Activated naive CD8-positive, alpha-beta T cell treated with anti-CD3 and anti-CD28 coated beads, Interleukin-2, amount 50 U/mL, for 16 hours (primary cell): ENCODE measurements at places on chromosomes 16 and 17.

- no peak for DNase-seq
These were observed 102.8 kb downstream of the GSG1L start for GRCh38 chr16:27960619-27961295.

GRCh38 chr17:28004344-28004743, 38.1 kb upstream of the NLK start:
- no peak for DNase-seq

DNA sequence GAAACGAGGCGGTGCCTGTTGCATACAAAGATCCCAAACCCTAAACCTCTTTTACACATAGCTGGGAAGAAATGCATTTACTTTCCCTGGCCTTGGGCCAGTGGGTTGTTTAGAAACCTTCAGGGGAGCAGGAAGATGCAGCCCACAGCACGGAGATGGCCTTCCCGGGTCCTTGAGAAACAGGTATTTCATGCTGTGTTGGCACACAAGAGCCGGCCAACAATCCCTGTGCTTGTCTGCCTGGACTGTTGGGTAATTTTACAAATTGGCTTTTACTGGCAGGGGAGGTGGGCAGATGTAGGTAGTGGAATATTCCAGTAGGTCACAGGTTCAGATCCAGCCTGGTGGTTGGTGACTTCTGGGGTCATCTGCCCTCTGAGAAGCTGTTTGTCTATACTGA, 148.0 kb downstream of the FOXL1 start:
- DNase-seq, result no peak

DNA sequence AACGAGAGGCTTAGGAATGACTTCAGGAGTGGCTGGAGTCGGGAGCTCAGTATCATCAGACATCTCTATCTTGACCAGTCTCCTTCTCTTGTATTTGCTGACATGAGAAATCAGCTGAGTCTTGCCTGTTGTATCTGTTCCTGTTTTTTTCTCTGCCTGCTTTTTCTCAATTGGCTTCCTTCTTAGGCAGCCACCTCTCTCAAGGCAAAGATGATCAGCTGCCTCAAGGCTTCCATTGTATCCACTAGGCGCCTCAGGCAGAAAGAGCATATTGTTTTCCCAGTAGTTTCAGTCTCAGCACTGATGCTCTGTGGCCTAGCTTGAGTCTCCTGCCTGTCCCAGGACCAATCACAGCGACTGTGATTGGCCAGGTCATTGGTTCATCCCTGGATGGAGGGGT, 306.2 kb downstream of the CPPED1 start:
- DNase-seq, result no peak

DNA sequence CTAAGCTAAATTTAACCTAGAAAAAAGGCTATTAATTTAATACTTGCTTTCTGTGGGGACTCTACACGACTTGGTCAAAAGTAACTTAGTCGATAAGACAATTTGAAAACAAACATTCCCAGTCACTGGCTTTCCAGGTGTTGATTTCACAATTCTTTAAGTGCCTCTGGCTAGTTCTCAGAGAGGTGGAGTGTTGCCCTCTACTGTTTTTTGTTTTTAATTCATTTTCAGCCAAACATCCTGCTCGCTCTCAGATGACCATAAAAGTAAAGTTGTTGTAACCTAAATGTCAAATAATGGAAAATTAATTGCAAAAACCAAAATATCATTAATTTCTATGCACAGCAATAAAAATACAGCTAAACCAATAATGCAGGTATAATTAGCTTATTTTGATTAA, 107.1 kb downstream of the MYO1D start:
- no peak for DNase-seq

DNA sequence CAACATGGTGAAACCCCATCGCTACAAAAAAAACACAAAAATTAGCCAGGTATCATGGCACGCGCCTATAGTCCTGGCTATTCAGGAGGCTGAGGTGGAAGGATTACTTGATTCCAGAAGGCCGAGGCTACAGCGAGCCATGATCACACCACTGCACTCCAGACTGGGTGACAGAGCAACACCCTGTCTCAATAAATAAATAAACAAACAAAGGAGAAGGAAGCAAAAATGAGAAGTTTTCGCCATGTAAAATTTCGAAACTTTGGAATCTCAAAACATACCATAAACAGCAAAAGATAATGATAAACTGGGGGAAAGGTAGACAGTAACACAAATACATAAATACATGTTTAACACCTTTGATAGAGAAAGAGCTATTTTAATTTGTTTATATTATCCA, 130.9 kb downstream of the ZFHX3 start:
- DNase-seq, result no peak

DNA sequence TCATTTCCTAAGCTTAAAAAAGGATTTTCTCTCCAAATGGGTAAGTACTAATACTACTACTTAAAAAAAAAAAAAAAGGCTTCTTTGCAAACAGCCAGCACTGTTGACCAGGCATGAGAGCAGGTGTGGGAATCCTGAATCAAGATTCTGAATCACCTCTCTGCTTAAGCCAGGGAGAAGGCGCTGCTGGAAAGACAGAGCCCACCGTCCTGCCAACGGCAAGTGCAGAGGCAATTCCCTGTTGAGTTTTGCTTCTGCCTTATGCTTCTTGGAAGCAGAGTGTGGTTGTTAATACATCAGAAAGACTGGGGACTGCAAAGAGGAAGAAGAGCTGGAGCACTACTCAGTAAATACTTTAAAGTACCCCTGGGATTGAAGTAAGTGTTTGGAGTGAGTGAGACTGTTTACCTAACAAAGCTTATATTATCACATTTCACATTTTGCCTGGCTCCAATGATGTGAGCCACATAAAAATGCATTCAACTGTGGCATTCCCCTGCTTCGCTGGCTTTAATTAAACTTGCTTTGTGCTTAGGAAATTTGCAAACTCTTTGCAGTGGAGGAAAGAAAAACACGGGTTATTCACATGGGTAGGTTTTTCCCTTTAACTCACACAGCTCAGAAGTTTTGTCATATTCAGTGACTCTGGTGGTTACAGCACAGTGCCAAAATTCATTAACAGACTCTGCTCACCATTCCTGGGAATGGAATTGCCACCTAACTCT, 86.0 kb upstream of the KIF2B start:
- no peak for DNase-seq

GRCh38 chr17:42992872-42993271, 5.3 kb upstream of the RPL27 start:
- no peak for DNase-seq

- DNase-seq, result no peak
These were observed 77.9 kb upstream of the SDK2 start for GRCh38 chr17:73722165-73722564.

GRCh38 chr16:84486551-84487235, 17.8 kb downstream of the MEAK7 start:
- DNase-seq, result no peak

DNA sequence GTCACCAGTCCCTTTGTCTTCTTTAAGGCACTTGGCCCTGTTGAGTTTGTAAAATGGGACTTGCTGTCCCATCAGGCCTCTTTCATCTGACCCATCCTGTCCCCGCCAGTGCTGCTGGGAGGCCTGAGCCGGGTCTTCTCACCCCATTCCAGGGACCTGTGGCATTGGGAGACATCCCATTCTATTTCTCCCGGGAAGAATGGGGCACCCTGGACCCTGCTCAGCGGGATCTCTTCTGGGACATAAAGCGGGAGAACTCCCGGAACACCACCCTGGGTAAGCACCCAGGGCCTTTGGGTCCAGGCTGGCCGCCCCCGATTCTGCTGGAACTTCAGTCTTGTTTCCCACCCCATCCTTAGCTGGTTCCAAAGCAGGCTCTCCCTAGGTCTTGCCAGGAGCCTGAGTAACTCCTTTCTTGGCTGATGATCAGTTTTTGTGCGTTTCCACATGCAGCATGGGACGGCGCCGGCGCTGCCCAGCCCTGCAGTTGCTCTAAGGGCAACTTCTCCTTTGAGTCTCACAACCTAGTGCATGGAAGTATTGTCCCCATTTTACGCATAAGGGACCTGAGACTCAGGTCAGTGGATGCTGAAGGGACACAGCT, 4.1 kb downstream of the ZNF213 start:
- DNase-seq, result no peak

DNA sequence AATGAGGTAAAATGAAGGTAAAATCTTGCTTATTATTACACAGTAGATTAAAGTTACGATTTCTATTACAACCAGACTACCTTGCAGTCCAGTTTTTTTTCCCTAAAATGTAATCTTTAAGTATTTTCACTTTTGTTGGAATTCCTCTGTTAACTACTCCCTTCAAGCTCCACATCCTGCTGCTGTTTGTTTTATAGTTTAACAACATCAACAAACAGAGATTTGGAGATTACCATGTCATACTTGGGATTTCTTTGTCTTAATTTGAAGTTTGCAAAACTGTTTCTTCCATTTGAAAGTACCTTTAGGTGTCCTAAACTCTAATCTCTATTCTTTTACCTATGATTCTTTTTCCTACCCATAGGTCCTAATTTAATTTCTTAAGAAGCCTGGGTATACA, 83.3 kb downstream of the ABHD15 start:
- no peak for DNase-seq

- peak; percentile 35 for DNase-seq
These were observed 7.0 kb upstream of the C1QTNF8 start for GRCh38 chr16:1102921-1103635.

GRCh38 chr17:9729735-9730420, 61.5 kb downstream of the DHRS7C start:
- DNase-seq, result no peak

DNA sequence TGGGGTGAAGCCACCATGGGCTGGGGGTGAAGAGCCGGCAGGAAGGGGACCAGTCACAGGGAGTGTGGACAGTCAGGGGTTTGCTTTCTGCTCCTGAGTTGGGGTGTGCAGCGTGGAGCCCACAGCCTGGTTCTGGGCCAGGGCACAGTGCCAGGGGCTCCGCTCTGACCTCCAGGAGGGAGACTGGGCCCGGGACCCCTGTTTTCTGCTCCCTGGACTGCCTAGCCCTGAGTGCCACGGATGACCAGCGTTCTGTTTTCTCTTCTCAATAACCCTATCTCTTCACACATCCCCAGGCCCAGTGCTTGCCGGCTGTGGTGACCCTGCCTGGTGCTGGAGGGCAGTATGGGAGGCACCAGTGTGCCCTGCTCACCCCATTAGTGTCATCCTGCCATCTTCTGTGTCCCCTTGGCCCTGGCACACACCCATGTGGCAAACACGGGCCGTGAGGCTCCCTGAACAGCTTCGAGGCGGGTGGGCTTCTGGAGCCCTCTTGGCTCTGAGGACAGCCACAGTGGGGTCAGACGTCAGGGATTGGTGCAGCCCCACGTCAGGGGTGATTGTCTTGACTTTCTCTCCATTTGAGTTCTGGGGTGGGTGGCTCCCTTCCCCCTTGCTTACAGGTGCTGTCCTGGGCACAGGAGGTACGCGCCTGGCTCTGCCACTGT, 1.1 kb downstream of the CEMP1 start:
- DNase-seq, result no peak

GRCh38 chr17:48597528-48597777, 3.9 kb upstream of the HOXB5 start:
- no peak for DNase-seq

DNA sequence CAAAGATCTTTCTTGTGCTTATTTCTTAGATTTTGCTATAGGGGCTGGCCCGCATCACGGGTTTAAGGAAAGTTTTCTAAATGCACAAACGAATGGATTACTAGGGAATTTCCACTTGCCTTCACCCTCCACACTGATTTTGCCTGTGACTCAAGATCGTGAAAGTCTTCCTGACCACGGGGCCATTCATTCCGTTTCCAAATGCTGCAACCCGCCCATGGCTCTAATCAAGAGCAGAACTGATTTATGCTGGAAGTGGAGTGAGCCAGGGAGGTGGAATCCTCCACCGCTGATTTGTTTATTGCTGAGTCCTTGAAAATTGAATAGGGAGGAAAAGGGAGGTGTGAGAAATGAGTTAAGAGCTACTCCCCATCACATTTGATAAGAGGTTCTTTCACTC, 52.4 kb downstream of the CA10 start:
- DNase-seq, result no peak

DNA sequence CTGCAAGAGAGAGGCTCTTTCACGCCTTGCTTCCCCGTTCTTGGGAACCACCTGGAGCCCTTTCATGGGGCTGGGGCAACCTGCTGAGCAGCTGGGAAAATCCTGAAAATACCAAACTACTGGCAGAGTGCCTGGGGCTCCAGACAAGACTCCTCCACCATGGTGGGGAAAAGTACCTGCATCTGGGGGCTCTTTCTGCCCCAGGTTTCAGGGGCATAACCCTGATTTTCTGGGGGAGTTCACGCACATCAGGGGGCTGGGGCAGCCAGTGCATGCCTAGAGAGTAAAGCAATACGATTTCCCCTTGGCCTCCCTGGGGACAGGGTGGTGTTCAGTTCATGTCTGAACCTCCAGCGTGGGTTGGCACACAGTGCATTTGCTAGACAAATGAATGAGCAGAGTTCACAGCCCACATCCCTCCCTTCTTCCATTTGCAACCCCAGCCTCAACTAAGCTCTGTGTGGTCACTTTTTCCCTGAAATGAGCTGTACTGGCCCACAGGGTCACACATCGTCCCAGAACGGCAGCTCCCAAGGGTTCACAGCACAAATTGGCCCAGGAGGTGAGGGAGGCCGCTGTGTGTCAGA, 5.2 kb upstream of the CDC42EP4 start:
- no peak for DNase-seq

GRCh38 chr16:89370081-89370511, 120.3 kb downstream of the ANKRD11 start:
- no peak for DNase-seq

GRCh38 chr17:65655706-65656105, 94.3 kb upstream of the AXIN2 start:
- DNase-seq, result no peak

GRCh38 chr17:10276436-10276835, 78.0 kb upstream of the GAS7 start:
- no peak for DNase-seq

GRCh38 chr17:71315568-71315967, 805.3 kb upstream of the SOX9 start:
- no peak for DNase-seq

GRCh38 chr16:31248344-31248743, 11.4 kb upstream of the ITGAM start:
- no peak for DNase-seq

DNA sequence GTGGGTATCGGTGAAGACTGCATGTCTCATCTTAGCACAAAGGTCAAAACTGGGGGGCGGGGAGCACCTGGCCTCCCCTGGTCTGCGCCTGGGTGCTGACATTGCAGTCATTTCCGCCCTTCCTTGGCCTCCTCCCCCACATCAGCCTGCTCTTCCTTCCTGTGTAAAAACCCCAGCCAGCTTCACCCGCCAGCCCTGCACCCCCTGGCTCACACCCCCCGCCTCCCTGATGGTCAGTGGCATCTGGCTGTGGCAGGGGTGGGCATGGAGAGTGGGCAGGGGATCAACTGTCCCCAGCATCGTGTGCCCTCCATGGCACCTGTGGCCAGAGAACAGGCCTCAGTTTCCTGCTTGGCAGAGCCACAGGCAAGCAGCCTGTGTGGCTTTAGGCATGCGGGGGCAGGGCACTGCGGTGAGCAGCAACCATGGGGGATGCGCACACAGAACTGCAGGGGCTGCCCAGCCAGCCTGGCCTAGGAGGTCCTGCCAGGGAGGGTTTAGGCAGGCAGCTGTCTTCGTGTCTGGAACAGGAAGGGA, 26.5 kb upstream of the LASP1NB start:
- DNase-seq, result peak; percentile 75

- no peak for DNase-seq
These were observed 11.5 kb upstream of the BAHCC1 start for GRCh38 chr17:81383504-81384421.

- no peak for DNase-seq
These were observed 123.5 kb upstream of the ZFHX3 start for GRCh38 chr16:73171380-73171779.
